ENCODE measurements at places on chromosomes 3 and 15.

GRCh38 chr3:71962561-71963240, 177.8 kb upstream of the PROK2 start:
- no peak for DNase-seq

- DNase-seq = no peak
These were observed 2.7 kb upstream of the GNB4 start for GRCh38 chr3:179453967-179454366.

GRCh38 chr15:67843571-67844387, 3.9 kb upstream of the RNU6-1 start:
- DNase-seq = peak; percentile 80

GRCh38 chr3:36663666-36664291, 100.6 kb downstream of the DCLK3 start:
- DNase-seq = peak; percentile 63

DNA sequence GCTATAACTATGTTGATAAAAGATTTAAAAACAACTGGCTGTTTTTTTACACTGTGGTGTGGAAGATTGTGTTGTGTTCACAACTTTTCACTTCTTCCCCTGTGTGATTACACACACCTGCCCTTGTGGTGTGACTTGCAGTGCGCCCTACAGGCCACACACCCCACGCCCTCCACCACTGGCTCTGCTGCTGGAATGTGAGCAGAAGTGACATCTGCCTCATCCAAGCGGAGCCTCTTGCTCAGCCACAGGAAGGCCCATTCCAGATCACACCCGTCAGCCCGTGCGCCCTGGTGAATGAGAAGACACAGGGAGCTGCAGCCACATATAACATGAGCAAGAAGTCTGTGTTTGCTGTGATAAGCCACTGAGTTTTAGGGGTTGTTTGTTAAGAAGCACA, 7.0 kb downstream of the CCR2 start:
- no peak for DNase-seq

DNA sequence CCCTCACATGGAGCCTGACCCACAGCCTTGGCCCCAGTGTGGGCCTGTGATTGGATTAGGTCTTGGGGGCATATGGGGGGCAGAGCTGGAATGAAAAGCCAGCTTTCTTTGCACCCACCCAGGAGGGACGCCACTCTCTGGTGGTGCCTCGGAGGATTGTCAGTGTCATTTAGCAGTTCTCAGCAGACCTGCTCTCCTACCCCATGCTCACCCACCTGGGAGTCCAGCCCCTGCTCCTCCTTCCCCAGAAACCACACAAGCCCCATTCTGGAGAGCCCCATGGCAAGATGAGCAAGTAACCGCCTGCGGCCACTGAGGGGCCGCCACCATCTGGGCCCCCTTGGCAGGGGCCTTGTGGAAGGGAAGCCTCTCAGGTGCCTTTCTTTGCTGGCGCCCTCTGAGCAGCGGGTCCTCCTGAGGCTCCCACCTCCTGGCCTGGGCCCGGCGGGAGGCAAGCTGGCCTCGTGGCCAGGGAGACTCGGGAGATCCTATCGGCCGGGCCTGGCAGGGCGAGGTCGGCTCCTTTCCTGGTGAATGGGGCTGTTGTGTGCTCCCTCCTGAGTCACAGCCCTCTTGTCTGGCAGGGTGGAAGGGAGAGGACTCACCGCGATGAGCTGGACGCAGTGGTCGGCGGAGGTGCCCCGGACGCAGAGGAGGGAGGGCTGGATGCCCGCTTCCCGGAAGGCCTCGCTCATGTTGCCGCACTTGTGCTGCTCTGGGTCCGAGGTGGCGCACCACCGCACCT, 2.3 kb downstream of the MELTF start:
- DNase-seq = no peak

- no peak for DNase-seq
These were observed 400.2 kb upstream of the GOLIM4 start for GRCh38 chr3:168495932-168496331.

DNA sequence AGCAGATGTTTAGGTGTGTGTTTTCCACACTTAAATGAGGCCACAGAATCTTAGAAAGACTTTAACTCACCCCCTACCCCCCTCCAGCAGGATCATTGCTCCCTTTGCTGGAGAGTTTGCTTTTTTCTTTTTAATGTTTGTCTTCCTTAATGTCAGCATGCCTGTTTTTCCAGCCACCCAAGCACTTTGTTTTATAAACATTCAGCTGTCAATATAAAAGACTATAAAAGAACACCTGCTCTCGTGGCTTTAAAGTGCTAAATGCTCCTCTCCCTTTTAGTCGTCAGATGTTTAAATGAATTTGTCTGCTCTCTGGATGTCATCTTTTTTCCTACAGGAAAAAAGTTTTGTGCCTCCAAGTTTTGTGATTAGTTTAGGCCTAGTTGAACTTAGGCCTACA, 61.7 kb downstream of the SIDT1 start:
- no peak for DNase-seq

GRCh38 chr15:85551221-85551832, 170.9 kb downstream of the AKAP13 start:
- peak; percentile 91 for DNase-seq

DNA sequence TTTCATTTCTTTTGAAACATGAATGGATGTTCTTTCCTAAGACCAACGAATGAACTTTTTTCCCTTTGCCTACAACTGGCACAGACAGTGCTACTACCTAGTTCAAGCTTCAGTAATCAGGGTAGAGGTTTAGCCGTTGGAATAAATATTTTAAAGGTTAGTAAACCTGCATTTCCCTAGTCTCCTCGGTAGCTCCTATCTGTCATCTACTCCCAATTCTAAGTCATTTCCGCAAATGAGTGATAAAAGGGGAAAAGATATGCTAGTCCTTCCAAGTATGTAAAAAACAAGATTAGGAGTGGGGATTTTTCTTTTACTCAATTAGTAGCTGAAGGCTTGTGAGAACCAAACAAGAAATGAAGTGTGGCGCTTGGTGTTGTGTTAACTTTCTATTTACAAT, 15.2 kb downstream of the SLTM start:
- no peak for DNase-seq

DNA sequence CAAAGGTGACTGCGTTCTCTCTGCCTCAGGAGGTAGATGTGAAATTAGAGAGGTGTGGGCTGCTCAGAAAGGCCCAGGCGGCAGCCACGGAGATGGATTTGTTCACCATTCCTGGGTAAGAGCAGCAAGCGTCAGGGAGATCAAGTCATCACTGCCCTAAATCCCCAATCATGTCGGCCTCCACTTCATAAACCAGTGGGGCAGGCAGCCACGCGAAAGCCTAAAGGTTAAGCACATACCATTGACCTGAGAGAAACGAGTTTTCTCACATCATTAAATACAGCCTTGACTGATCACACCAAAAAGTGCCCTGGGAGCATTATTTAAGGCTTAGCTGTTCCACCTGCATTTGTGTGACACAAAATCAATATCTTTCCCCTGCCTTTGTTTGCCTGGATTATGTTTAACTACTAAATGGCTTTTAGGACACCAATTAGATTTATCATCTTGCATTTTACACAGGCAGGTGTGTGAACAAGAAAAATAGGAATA, 50.7 kb upstream of the FOXB1 start:
- DNase-seq = no peak

- DNase-seq = no peak
These were observed 124.2 kb downstream of the ZBTB20 start for GRCh38 chr3:115022835-115023398.

DNA sequence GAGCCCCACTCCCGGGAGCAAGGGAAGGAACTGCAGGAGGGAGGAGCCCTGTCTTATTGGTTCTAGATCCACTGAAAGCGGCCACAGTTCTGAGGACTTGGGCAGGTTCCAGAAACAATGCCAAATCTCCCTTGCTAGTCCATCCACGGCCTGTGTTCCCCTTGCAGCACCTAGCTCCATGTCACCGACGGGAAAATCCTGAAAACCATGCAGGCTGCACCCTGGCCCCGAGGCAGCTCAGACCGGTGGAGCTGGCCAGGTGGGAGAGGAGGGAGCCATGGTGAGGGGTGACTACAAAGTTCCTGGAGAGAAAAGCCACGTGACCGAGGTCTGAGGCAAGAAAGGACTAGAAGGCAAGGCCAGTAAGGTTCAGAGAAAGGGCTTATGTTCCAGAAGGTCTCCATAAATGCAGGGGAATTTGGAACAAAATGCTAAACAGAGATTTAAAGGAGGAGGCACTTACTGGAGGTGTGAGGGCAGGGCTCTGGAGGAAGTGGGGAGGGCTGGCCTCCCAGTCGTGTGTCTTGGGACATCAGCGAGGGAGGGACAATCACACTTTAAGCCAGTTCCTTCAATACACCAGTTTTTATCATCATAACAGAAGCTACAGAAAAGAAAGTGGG, 5.4 kb downstream of the MGLL start:
- no peak for DNase-seq

GRCh38 chr15:74270155-74270554, 34.0 kb downstream of the CCDC33 start:
- no peak for DNase-seq

- DNase-seq = no peak
These were observed 17.4 kb upstream of the KCNMB2 start for GRCh38 chr3:178518660-178519396.

DNA sequence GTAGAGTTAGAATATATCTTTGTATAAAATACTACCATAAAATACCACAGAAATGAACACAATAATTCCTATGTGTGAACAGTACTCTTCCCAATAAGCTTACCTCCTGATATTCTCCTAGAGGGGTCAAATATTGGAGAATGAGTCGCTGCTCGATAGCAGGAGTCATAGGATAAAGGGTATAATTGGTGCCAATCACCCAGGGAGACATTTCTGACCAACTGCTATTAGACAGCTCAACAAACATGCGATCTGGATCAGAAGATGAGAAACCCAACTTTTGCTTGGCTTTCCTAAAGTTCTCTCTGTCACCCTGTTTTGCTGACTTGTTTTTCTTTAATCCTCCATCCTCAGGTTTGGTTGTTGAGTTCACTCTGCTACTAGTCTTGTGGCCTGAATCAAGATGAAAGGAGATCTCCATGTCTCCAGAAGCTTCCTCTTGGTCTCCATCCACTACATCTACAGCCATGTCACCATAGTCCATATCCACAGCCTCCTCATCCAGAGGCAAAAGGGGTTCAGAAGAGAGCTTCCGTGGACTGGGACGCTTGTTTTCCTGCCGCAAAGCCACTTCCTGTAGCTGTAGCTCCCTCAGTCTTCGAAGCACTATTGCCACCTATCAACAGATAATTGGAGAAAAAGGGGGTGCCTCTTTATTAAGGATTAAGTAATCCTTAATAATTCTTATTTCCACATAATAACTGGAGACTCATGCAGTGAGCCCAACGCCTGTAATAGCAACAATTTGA, 50.4 kb downstream of the RBM15B start:
- DNase-seq = no peak

Data from choroid plexus epithelial cell (primary cell).